ENCODE measurements at places on chromosomes 3 and 15.

GRCh38 chr3:179825527-179826246 lies 172.8 kb downstream of the USP13 start:
- no peak for DNase-seq

DNA sequence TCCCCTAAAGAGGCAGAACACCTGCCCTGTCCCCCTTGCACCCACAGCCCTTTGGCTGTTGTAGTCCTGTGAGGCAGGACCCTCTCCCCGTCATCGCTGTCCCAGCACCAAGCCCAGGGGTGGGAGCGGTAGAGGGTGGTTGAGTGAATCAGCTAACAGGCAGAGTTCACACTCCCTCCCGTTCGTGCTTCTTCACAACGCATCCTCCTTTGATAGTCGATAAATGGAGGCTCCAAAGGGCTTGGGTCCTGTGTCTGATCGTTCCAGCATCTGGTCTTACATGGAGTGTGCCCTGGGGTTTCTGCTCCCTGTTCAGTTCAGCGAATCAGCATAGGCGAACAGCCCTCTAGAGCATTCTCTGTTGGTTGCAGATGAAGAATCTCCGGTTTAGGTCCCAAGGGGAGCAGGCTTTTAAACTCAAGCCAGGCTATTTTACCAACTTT lies 820 bp upstream of the HMCES start:
- no peak for DNase-seq

DNA sequence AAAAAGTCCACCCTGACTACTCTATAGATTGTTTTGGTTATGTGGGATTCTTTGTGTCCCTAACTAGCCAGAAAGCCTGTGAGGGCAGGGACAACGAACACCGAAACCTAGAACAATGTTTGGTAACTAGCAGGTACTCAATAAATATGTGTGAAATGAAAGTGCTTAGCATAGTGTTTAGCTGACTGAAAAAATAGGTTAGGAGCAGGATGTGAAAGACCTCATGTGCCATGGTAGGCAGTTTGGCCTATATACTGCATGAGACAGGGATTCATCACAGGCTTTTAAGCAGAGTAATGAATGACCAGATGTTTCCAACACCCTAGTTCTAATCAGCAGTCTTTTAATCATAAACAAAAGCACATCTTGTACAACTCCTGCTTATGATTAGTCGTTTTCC lies 64.2 kb downstream of the MYO5A start:
- no peak for DNase-seq

GRCh38 chr3:150268426-150269391 lies 139.4 kb upstream of the TSC22D2 start:
- no peak for DNase-seq

DNA sequence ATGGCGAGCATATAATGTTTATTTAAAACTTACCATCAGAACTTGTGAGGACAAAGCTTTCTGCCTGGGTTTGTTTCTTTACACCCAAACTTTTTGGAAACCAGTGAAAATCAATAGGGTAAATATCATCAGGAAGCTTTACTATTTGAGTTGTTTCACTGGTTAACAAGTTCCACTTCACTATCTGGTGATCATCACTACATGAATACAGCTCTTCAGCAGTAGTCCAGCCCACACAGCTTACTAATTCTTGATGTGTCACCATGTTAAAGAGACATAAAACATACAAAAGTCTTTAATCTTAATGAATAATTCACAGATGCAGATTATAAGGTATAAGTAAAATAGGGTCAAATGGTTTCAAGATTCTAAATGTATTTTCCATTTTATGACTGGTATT lies 17.6 kb downstream of the IFT80 start:
- no peak for DNase-seq

- no peak for DNase-seq
Observed at GRCh38 chr3:11394392-11394791, 122.2 kb downstream of the ATG7 start.

GRCh38 chr3:10315771-10316344 lies 5.1 kb downstream of the SEC13 start:
- no peak for DNase-seq

DNA sequence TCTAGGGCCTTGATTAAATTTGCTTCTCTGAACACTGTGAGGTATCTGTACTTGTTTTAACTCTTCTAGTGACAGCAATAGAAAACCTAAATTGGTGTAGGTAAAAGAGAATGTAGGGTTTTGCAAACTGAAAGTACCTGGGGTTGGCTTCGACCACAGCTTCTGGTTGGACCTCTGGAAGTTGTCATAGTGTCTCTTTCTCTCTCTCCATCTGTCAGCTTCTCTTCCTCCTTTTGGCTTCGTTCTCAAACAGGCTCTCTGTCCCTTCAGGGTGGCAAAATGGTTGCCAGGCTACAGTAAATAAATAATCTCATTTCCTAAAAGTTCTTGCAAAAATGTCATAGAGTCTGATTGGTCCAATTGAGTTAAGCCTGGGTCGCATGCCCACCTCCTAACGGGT lies 149.3 kb upstream of the CTDSPL start:
- DNase-seq = no peak

GRCh38 chr3:60323651-60324050 lies 927.6 kb downstream of the FHIT start:
- no peak for DNase-seq

- DNase-seq = no peak
Observed at GRCh38 chr3:150014782-150015181, 44.1 kb upstream of the PFN2 start.

- no peak for DNase-seq
Observed at GRCh38 chr3:149848238-149848637, 35.2 kb downstream of the RNF13 start.
